ENCODE measurements at places on chromosomes 4 and X.

- DNase-seq: no peak
Observed at GRCh38 chr4:22203711-22204011, 255.1 kb upstream of the KCNIP4 start.

DNA sequence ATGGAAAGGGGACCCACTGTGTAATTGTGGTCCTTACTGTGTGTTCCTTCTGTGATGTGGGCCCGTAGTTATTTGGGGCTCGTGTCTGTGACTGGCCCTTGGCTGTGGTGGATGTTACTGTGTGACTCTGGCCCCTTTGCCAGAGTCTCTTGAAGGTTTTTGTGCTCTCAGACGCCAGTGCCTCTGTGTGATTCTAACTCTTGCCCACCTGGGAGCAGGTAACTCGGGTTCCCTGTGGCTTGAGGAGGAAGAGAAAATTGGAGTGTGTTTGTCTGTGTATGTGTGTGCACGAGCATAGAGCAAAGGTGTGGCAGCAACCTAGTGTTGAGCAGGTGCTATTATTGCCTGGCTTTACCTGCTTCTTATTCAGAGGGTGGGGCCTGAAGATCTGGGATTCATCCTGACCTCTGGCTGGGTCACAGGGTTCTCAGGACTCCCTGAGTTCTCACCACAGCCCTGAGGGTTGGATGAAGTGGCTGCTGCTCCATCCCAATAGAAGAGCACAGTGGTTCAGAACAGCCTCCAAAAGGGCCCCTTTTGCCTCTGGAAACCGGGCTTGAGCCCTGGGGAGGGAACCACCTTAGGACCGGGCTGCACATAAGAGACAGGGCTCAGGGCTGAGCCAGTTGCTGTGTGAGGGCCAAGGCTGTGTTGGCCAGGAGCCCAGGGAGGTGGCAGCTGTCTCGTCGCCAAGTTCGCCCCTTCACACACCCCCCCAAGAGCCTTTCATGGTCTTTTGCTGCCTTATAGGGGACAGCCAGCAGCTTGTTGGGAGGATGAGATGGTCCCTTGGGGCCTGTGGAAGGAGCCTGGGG lies 1.3 kb downstream of the RBM10 start:
- DNase-seq: no peak

DNA sequence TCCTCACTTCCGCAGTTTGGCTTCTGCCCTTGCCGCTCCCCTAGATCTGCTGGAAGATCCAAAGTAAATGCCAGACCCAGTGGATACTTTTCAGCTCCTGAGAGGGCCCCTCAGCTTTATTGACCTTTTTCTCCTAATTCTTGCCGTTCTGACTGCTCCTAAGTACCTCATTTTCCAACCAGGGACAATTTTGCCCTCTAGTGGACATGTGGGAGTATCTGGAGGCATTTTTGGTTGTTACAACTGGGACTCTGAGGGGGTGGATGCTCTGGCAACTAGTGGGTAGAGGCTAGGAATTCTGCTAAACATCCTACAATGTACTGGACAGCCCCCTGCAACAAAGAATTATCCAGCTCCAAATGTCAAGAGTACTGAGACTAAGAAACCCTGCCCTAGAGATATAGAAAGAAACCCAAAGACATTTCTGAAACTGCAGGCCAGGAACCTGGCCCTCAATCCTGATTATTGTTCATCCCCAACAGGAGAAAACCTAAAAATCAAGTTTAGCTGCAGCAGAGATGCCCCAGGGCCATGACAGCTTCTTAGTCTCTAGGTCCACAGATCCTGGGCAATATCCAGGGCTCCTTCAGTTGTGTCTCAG lies 3.4 kb downstream of the TEX13B start:
- DNase-seq: no peak

DNA sequence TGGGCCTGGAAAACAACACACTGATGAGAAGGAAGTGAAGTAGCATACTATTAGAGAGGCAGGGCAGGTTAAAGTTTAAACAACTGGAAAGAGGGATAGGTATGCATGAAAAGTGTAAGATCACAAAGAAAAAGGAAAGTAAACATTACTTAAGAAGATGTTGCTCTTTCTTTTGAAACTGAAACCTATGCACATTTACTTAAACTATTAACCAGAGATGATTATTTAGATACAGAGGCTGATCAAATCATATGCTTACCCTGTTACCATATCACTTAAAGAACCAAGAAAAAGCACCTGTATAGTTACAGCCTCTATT lies 37.8 kb downstream of the NAP1L5 start:
- DNase-seq: no peak

GRCh38 chrX:102849396-102849795 lies 87.7 kb upstream of the RAB40AL start:
- no peak for DNase-seq

GRCh38 chrX:133661962-133662839 lies 246.9 kb upstream of the GPC4 start:
- DNase-seq: no peak

GRCh38 chrX:16603822-16604221 lies 46.1 kb upstream of the S100G start:
- DNase-seq: no peak

GRCh38 chr4:141807103-141807891 lies 170.9 kb downstream of the IL15 start:
- DNase-seq: no peak

GRCh38 chrX:153900831-153901752 lies 3.4 kb upstream of the AVPR2 start:
- no peak for DNase-seq

GRCh38 chr4:86939729-86940575 lies 5.1 kb downstream of the AFF1 start:
- no peak for DNase-seq

DNA sequence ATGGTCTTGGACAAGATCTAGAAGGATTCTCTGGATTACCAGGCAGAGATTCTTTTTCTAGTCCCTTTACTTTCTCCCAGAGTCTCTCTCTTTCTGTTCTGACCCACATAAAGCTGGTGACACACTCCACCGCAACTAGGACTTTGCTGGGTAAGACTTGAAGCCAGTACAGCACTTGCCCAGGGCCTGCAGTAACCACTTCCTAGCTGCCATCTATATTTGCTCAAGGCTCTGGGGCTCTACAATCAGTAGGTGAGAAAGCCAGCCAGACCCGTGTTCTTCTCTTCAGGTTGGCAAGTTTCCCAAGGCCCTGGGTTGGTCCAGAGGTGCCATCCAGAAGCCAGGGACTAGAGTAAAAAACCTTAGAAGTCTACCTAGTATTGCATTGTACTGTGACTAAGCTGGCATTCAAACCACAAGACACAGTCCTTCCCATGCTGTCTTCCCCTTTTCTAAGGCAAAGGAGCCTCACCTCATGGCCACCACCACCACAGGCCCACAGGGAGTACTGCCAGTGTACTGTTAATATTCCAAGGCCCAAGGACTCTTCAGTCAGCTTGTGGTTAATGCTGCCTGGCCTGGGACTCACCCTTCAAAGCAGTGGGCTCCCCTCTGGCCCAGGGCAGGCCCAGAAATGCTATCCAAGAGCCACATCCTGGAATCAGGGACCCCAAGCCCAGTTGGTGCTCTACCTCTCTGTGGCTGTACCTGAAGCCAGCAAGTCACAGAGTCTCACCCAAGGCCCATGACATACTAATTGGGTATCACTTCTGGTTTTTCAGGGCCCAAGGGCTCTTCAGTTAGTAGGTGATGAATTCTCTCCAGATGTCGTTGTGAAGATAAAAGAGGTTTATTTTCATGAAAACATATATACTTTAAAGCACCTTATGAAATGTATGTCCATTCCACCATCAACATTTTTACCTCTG lies 54.7 kb downstream of the CD38 start:
- no peak for DNase-seq

Measured in NCI-H1048 (cell line).